ENCODE measurements at places on chromosomes 3 and 15.

DNA sequence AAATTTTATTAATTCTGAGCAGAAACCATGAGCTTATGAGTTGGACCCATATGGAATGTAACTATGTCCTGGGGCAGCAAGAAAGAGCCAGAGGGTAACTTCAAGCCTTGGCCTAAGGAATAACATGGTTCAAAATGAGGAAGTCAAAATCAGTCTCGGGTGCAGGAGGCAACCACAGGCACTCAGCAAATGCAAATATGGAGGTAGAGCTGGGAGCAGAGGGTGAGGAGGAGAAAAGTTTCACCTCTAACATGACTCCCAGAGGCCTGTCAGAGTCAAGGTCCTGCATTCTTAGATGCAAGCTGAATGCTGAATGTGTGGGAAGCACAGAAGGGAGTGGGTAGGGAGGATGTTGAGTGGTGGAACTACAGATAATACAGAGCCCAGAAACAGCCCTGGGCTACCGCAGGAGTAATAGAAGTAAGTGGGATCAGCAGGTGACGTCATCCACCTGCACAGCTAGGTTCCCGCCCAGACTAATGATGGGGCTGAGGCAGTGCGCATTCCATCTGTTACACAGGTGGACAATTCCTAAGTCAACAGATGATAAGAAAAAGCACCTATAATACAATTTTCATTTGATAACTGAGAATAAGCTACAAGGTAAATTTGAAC is 279.8 kb upstream of the ARRDC4 start:
- DNase-seq = no peak

DNA sequence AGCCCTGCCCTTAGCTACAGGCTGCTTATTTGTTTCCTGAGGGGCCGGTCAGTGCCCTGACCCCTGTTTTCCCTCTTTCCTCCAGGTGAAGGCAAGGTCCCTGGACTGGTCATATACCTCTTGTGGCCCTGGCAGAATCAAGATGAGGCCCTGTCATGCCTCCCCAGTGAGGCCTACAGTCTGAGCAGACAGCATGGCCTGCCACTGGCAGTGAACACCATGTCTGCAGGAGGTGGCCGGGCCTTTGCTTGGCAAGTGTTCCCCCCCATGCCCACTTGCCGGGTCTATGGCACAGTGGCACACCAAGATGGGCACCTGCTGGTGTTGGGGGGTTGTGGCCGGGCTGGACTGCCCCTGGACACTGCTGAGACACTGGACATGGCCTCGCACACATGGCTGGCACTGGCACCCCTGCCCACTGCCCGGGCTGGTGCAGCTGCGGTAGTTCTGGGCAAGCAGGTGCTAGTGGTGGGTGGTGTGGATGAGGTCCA is 1.2 kb downstream of the KLHDC8B start:
- no peak for DNase-seq

GRCh38 chr3:120018299-120018698 is 75.9 kb downstream of the GSK3B start:
- DNase-seq = no peak

DNA sequence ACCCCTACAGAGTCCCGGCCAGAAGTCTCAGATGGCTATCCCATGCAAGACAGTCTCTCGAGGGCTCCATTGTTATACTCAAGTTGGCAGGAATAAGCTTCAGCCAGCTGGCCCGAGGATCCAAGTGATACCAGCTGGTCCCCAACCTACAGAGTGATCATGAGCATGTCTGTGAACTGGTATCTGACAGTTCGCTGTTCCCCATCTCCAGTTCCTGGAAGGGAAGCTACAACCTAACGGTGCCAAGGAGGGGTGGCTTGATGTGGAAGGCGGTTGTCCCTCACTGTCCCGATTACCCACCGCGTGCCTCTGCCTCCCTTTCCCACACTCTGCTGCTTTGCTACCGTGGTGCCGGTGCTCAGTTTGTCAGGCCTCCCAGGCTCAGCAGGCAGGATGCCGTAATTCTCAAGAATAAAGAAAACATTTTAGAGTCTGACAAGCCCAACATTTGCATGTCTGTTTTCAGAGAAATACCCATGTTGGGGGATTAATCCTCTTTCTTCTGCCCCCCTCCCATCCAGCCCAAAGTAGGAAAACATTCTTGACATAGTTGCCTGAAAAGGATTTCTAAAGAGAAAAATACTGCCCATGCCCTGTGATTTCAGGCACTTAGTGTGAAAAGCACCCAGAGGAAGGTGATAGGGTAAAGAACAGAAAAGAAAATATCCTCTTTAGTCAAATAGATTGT is 49.4 kb upstream of the HES1 start:
- DNase-seq = no peak

DNA sequence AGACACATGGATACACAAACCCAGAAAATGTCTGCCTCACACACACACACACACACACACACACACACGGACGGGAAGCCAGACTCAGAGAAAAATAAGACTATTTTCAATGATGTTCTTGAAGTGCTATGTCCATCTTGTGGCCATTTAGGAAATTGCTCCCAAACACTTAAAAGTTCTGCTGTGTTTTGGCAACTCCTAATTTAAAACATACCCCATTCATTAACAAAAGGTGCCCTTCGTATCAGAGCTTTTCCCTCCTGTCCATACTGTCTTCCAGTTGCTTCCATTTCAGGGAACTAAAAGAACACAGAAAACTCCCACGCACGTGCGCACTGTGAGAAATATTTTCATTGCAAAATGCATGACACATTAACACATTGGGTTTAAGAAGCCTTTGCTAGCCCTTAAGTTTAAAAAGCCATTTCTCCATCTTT is 44.6 kb downstream of the SLC12A1 start:
- no peak for DNase-seq

DNA sequence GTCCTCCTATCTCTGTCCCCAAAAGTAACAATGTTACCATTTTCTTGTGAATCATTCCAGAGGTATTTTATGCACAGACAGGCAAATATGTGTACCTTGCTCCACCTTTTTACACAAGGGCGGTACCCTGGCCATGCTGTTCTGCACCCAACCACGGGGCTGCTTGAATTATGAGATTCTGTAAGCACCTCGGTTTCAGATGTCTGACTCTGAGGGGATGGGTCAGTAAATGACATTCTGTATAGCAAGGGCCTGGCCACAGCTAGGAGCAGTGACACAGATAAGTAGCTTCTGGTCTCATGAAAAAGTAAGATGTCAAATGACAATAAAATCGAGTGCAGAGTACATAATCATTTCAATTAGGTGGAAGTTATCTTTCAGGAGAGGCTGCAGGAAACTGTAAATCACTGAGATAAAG is 30.4 kb upstream of the FLNB start:
- DNase-seq = no peak

- no peak for DNase-seq
Measured at GRCh38 chr3:39208463-39209055, 16.2 kb upstream of the XIRP1 start.

DNA sequence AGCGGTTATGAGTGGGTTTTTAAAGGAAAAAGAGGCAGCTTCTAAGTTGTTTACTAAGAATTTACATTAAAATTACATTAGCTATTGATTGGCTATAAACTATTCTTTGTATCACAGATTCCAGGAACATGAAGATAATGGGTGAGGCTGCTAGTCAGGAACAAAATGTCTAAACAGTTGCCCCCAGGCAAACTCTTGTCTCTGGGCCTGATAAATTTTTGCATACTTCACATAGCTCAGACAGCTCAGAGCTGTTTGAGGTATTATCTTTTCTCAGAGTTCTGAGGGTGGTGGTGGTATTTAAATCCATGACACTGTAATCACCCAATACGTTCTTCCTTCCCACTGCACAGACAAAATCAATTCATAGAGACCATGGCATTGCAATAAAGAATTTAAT is 2.1 kb upstream of the HACD2 start:
- DNase-seq = no peak

DNA sequence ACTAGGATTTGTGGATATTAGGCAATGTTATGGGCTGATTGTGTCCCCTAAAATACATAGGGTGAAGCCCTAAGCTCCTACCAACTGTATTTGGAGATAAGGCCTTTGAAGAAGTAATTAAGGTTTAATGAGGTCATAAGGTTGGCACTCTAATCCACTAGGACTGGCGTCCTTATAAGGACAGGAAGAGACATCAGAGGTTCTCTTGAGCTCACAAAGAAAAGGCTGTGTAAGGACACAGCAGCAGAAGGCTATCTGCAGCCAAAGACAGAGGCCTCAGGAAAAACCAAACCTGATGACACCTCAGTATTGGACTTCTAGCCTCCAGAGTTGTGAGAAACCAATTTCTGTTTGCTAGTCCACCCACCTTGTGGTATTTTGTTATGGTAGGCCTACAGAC is 416.7 kb downstream of the ZBTB20 start:
- DNase-seq = no peak

- no peak for DNase-seq
Measured at GRCh38 chr3:106257172-106257571, 388.4 kb upstream of the CBLB start.

DNA sequence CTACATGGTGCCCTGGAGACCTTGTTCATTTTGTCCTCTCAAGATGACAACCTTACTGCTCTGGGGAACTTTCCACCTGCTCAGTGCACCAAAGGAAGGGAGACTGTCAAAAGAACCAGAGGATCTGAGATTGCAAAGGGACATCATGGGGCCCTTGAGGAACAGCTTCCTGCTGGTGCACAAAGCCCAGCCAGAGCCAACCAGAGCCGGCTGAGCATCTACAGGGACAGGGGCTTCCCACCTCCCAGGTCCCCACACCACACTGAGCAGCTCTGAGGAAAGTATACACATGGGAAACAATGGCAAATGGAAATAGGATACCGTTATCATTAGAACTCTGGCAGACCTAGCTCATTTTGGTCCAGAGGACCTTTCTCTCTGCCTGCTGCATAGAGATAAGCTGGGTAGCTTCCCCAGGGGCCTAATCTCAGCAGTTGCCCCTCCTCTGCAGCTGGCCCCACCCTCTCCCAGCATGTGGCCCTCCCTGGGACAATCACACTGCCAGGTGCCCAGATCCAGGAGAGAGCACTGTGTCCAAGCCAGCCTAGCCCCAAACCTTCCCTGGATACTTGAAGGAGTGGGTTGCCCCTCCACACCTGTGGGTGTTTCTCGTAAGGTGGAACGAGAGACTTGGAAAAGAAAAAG is 123.4 kb upstream of the PRR20G start:
- no peak for DNase-seq

DNA sequence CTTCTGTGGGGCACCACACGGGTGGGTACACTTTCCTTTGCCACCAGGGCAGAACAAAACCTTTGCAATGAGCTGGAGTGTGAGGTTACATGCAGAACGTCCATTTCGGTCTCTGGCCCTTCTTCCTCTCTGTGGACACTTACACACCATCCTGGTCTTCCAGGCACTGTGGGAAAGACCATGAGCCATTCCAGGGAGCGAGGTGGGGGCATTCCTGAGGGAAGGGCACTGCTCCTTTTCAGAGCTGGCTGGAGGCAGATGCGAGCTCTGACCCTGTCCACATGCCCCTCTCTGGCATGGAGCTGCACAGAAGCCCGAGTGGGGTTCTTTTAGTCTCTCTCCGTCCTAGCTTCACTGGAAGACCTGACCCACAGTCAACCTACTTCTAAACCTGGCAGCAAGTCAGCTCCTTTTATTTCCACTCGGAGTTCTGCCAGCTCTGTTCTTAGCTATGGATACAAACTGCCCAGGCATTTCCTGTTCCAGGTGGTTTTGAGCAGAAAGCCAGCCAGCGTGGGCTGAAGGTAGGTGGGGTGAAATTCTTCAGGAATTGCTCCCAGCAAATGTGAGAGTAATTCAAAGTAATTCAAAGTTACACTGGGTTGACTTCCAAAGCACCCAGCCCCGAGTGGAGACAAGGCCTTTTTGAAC is 281.4 kb downstream of the ADAMTS17 start:
- DNase-seq = no peak
